ENCODE measurements at places on chromosomes 16 and 17.

DNA sequence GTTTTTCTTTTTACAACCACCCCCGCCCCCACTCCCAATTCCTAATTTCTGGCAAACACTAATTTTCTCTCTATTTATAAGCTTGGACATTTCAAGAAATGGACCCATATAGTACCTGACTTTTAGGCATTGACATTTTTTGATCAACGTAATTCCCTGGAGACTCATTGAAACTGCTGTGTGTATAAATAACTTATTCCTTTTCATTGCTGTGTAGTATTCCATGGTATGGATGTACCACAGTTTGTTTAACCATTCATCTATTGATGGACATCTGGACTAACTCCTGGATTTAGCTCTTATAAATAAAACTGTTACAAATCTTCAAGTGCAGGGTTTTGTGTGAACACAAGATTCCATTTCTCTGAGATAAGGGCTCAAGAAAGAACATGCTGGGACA, 47.1 kb upstream of the RBFOX1 start:
- no peak for DNase-seq

- no peak for DNase-seq
These were observed 291.9 kb upstream of the N4BP1 start for GRCh38 chr16:48901712-48902374.

DNA sequence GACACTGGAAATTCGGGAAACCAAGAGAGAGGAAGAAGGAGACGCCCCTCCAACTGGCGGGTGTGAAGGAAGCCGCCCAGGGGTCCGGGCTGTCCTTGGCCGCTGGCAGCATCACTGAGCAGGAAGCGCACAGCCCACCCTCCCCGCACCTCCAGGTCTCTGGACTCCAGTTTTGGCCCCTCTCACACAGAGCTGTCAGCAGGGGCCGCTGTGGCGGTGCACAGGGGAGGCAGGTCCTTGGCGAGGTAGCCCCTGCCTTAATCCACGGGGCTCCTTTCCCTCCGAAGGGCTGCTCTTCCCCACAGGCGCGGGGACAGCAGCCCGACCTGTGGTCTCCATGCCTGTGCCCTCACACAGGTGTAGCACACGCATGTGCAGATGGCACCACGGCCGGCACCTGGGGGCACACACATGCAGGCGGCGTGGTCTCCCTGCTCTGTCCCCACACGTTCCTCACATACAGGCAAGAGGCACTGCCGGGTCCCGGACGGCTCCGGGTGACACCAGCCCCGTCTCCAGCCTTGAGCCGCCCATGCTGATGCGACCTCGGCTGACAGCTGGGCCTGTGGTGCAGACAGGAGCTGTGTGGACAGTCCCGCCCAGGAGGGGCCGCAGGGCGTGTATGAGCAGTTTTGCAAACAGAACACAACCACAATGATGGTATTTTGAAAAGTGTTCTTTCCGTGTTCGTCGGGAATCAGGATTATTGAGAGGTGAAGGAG, 26.6 kb upstream of the CHMP6 start:
- no peak for DNase-seq

- no peak for DNase-seq
These were observed 28.1 kb downstream of the PMP22 start for GRCh38 chr17:15237106-15237425.

DNA sequence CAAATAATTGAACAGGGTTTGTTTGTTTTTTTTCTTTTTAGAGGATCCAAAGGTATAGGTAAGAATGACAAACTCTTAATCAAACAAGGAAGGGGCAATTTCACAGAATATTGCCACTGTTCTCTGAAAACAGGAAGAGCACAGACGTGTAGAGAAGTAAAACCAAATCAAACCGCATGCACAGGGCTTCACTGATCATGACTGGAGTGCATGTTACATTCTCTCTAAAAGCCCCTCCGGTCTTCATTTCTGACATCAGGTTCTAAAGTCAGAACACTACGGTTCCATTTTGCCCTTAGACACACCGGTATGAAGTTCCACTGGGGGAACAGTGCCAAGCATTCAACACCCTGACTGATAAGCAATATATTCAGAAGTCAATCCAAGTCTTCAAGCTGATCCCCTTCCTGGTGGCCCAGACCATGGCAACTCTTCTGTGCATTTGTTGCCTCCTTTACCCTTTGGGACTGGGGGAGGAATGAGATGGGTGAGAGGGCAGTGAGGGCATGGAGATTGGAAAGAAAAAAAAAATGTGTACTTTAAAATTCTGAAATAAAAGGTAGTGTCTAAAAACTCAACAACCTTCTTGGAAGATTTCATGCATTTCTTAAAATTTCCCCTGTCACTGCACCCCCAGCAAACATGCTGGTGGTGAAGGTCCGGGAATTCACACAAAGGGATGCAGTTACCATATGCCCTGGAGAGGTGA, 1.4 kb downstream of the MMD start:
- DNase-seq: no peak

DNA sequence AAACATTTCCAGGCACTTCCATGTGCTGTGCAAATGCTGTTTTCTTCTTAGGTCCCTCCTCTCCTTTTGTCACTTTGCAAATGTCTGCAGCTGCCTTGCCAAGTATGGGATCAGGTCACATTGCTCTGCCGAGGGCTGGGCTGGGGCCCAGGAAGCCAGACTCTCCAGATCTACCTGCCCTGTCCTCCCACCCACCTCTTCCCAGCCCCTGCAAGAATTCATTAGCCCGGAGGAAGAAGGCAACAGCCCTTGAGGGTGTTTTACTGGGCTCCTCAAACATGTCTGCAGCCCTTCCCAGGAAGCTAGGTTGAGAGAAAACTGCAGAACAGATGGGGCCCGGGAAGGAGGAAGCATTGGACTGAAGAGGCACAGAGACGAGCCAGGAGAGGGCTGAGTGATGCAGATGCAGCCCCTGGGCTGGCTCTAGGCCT, 47.1 kb downstream of the WSB1 start:
- DNase-seq: no peak

- no peak for DNase-seq
These were observed 174.6 kb downstream of the ABCA8 start for GRCh38 chr17:68780596-68780995.

GRCh38 chr17:63549289-63549945, 860 bp upstream of the DCAF7 start:
- DNase-seq: no peak

DNA sequence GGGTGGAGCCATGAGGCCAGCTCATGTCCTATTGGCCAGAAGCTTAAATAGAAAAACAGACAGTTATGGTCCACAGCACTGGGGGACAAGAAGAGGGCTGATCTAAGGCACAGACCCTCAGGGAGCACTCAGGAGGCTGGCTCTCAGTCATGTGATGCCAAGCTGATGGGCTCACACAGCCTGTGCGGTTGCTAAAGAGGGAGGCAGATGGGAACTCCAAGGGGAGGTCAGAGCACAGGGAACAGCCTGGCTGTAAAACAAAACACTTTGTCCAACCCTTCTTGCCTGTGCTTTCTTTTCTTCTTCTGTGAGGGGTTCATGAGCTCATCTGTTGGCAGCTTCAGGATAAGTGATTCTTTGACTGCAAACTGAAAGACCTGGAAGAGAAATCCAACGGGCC, 27.2 kb downstream of the CNTNAP1 start:
- DNase-seq: no peak

DNA sequence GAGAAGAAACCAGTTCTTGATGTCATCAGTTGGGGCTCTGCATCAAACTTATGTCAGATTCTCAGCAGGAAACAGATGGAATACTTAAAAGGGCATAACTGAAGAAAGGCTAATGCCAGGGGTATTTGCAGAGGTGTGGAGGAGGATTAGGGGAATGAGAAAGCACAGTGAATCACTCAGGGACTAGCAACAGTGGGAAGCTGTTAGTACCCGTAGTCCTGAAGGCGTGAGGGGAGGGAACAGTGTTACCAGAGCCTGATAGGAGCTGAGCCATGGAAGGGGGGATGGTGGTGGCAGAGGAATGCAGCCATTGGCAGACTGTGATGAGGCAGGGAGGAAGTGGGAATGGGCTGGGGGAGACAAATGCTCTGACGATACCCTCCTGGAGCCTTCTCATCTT, 162.3 kb downstream of the UTP18 start:
- DNase-seq: no peak

DNA sequence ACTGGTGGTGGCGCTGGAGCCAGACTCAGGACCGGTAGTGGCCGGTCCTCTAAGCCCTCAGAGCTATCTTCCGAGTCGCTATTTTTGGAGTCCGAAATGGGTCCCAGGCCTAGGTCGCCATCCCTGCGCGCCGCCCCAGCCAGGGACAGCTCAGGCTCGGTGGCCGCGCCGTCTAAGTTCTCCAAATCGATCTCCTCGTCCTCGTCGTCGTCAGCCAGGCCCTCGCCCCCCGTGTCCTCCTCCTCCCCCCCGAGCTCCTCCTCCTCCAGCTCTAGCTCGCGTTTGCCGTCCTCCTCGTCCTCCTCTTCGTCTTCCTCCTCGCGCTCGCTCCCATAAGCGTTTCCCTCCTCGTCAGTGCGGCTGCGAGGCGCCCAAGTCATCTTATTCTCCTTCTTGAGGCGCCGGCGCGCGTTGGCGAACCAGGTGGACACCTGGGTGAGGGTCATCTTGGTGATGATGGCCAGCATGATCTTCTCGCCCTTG, 1.6 kb downstream of the IRX3 start:
- DNase-seq: no peak

GRCh38 chr17:61753696-61754095, 109.6 kb downstream of the BRIP1 start:
- DNase-seq: no peak

DNA sequence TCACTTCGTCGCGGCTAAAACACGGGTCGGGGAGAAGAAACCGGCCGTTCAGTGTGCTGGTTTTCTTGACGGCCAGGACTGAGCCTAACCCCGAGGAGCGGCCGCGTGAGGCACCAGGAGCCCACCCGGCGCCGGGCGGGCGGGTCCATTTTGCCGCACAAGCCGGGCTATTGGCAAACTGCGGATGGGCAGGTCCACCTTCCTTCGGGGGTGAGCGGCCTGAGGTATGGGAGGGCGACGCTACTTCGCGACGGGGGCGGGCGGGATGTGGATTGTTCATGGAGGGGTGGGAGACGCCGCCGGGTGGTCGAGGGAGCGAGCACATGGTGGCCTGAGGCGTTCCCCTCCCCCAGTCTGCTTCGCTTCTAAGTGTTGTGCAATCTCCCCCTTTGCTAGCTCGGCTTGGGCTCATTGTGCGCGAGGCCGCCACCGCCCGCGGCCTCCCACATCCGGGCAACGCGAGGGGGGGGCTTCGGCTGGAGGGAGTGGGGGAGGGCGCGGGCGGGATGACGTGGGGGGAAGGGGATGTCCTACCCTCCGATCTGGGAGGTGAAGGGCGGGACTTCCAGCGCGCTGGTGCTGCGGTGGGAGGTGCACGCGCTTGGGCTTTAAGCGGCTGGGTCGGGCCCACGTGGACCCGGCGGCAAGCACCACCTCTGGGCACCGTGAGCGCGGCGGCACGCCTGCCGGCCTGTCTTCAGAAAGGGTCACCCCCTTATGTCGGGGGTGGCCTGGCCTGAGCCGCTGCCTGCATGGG, 5.9 kb upstream of the CD68 start:
- DNase-seq: no peak

DNA sequence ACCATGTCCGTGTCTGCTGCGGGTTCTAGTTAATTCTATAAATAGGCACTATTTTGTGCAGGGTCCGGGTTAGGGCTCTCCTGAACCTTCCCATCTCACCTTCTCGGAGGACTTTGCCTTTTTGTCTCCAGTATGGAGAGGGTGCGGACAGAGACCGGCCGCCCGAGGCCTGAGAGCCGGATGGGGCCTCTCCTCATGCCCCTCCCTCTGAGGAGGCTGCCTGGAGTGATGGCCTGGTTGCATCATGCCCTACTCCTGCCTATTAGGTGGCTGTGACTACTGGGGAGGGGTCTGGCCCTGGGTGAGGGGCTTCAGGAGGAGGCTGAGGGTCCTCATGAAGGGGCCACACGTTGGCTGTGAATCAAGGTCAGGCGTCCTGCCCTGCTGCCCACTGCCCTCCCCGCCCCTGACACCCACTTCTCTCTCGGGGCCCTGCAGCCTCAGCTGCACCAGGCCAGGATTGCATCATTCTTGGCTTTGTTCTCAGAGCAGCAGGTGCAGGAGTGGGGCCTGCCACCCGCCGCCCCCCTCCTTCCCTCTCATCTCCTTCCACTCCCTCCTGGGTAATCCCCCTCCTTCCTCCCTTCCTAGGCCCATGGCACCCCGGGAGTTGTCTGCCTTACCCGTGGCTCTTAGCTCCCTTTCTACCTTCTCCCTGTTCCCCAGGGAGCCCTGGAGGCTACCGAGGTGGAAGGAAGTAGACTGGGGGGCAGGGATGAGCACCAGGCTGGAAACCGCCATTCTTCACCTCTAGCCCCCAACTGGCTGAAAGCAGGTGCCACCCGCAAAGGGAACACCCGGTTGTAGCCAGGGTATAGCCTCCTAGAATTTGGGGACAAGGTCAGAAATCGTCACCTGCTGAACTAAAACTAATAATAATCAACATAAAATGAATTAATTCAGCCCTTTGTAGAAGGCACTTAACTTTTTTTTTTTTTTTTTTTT, 12.7 kb upstream of the ARHGAP23 start:
- DNase-seq: no peak

- no peak for DNase-seq
These were observed 80.2 kb upstream of the CIBAR2 start for GRCh38 chr16:85192238-85193114.

DNA sequence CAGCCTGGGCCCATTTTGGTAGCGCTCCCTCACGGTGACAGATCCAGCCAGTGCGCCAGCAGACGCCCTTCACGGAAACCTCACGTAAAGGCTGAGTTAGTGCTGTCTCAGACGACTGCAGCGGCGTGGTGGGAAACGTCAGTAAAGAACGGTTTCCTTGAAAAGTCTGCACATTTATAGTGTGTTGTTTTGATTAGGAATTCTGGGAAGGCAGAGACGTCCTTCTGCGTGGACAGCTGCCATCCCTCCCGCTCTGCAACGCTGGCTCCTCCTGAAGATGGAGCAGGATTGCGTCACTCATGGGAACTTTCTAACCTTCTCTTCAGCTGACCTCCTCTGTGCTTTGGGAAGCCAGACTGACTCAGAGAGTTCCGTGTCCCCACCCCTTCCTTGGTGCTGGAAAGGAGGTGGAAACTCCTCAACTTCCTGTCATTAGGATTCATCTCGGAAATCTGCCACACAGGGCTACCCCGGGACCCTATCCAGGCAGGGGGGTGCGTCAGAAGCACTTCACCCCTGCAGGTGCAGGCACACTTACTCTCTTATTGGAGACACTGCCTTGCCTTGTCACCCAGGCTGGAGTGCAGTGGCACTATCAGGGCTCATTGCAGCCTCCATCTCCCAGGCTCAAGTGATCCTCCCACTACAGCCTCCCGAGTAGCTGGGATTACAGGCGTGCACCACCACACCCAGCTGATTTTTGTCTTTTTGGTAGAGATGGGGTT, 24.3 kb upstream of the CRISPLD2 start:
- peak; percentile 35 for DNase-seq

GRCh38 chr17:13320046-13320785, 281.5 kb downstream of the HS3ST3A1 start:
- no peak for DNase-seq

DNA sequence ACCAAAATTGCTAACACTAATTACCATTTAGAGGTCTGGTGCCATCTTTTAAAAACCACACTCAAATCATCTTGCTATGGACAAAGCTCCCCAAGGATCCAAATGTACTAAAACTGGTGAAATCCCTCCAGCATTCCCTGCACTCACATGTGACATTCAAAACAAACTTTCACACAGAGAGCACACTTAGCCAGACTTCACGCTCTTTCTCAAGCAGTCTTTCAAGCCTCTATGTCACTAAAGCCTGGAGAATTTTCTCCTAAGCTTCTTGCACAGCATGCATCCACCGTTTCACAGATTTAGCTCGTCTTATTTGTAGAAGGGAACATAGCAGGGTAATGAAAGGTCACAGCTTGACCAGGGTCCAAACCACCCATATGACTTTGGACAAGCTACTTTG, 19.3 kb downstream of the CMTM3 start:
- no peak for DNase-seq

- no peak for DNase-seq
These were observed 81.6 kb upstream of the HS3ST2 start for GRCh38 chr16:22732400-22732799.

GRCh38 chr17:71187145-71187878, 933.5 kb upstream of the SOX9 start:
- DNase-seq: no peak

Measured in epithelial cell of proximal tubule (primary cell).